ENCODE measurements at places on chromosomes 7 and 10. TPM values are rescaled to one million over a fixed set of nuclear protein-coding genes. Genes with fewer than 3 reads are reported as not detected.

Gene HMX2
- not detected for total RNA-seq

Gene NRAP
- total RNA-seq: 0.23 TPM

Gene RADIL
- 6.7 TPM for total RNA-seq

Gene ECD
- 33.2 TPM for total RNA-seq

Gene LRRD1
- 1.1 TPM for total RNA-seq

Gene C7orf25
- 8.5 TPM for total RNA-seq

Data from dorsolateral prefrontal cortex (tissue), 122 donors.